ENCODE measurements at places on chromosomes 1 and 21.

- DNase-seq = no peak
Observed at GRCh38 chr1:201990427-201990826, 8.0 kb downstream of the RNPEP start.

GRCh38 chr21:27301220-27301619 is 334.3 kb upstream of the ADAMTS5 start:
- DNase-seq = no peak

- peak; percentile 79 for DNase-seq
Observed at GRCh38 chr1:46096269-46097148, 35.9 kb downstream of the PIK3R3 start.

GRCh38 chr1:35451125-35451528 is 106.1 kb downstream of the KIAA0319L start:
- DNase-seq = peak; percentile 87

GRCh38 chr1:198228925-198229324 is 72.1 kb downstream of the NEK7 start:
- no peak for DNase-seq

DNA sequence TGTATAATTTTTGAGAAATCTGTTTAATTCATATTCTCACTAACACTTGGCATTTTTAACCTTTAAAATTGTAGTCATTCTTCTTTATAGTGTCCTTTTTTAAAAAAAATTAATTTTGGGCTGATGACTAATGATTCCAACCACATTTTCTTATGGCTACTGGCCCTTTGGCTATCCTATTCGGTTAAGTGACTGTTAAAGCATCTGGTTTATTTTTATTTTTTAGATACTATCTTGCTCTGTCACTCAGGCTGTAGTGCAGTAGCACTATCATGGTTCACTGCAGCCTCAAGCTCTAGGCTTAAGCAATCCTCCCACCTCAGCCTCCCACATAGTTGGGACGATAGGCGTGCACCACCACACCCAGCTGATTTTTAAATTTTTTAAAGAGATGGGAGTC is 723.2 kb upstream of the CXADR start:
- no peak for DNase-seq

DNA sequence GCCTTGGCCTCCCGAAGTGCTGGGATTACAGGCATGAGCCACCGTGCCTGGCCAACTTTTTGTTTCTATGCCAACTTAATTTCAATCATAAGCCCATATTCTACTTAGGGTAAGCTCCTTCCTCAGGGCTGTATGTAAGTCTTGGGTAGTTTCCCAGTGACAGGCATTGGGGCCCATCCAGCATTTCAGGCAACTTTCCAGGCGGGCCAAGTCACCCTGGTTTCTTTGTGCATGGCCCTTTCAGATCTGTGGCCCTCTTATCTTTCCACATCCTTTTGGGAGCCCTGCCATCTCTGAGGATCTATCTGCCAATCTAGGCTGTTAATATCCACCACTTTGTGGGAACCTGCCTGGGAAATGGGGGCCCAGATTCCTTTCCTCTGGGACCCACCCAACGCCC is 58.7 kb downstream of the TNN start:
- no peak for DNase-seq

DNA sequence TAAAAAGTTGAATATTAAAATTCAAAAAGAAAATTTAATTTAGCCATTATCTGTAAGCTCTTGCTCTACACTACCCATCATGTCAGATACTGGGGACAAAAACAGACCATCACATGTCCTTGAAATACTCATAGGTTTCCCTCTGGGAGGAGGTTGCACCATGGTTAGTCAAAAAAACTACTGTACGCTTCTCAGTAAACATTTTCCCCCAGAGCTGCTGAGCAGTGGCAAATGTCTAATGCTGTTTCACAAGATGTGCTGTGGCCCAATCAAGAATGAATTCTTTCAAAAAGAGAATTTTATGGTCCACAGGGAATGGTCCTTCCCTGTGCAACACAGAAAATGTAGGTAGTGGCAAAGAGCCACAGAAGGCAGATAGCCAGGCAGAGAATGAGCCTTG is 6.1 kb downstream of the SLC25A24 start:
- no peak for DNase-seq

DNA sequence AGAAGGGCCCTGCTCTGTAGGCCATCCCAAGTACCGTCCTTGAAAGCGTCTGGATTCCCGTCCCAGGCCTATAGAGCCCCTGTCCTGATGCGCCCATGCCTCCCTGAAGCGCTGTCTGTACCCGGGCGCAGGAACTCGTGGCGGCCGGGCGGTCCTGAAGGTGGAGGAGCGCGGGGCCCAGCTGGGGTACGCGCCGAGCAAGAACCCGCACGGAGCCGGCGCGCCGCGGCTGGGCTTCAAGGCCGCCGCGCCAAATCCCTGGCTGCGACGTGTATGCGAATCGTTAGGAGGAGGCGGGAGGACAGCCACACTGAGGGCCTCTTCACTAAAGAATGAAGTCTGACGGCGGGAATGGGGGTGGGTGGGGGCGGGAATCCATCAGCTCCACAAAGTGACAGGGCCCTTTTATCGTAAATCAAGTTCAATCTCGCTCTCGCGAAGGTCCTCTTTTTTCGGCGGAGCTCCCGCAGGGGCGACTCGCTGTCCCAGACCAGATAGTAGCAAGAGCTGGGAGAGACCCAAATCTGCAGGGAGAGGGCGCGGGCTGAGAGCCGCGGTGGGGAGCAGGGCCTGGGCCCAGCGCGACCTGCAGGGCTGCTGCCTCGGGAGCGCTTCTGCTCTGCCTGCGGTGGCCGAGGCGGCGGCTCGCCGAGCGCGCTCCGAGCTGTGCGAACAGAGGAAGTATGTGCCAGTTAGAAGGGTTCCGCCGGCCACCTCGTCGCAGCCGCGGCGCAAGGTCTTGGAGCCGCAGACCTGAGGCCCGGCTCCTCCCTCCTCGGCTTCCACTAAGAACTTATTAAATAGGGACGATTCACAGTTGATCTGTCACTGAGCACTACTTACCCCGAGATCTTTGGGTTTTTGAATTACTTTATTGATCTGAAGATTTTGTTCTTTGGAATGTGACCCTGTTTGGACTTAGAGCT is 10.4 kb downstream of the BARHL2 start:
- DNase-seq = peak; percentile 76

GRCh38 chr1:60759291-60759690 is 323.1 kb upstream of the NFIA start:
- DNase-seq = no peak

GRCh38 chr1:20921285-20921684 is 134.2 kb upstream of the HP1BP3 start:
- DNase-seq = no peak

DNA sequence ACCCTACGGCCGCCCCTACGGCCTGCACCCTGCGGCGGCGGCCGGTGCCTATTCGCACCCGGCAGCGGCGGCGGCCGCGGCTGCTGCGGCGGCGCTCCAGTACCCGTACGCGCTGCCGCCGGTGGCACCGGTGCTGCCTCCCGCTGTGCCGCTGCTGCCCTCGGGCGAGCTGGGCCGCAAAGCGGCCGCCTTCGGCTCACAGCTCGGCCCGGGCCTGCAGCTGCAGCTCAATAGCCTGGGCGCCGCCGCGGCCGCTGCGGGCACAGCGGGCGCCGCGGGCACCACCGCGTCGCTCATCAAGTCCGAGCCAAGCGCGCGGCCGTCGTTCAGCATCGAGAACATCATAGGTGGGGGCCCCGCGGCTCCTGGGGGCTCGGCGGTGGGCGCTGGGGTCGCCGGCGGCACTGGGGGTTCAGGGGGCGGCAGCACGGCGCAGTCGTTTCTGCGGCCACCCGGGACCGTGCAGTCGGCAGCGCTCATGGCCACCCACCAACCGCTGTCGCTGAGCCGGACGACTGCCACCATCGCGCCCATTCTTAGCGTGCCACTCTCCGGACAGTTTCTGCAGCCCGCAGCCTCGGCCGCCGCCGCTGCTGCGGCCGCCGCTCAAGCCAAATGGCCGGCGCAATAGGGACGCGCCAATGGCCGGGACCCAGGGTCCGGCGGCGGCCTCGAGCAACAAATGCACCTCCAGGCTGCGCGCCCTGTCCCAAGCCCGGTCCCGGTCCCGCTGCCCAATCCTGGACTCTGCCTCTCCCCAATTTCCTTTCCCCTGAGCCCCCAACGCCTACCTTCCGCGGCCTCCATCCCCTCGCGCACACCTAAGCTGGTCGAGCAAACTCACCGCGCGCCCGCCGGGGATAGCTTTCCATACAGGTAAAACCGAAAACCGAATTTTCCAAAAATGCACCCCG is 1.8 kb downstream of the FOXD3 start:
- peak; percentile 72 for DNase-seq

GRCh38 chr1:50985094-50985493 is 15.0 kb downstream of the CDKN2C start:
- no peak for DNase-seq

- no peak for DNase-seq
Observed at GRCh38 chr21:34916446-34916845, 132.7 kb downstream of the RUNX1 start.

DNA sequence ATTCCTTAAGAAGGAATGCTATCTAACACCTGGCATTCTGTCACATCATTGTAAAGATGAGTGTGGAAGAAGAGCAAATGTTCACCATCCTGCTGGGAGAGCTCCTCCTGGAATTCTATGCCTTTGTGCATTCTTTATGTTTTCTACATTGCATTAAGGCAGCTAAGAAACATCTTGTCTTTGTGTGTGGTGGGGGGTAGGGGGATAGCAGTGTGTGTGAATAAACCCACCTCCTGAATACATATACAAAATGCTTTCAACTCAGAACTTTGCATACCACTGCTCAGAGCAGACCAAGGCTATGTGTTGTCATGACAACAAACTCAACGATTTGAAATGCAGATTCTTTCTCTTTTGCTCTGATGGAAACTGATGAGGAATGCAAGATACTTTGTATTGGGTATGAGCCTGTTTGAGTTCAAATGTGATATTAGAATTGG is 193.6 kb upstream of the KAZN start:
- no peak for DNase-seq

DNA sequence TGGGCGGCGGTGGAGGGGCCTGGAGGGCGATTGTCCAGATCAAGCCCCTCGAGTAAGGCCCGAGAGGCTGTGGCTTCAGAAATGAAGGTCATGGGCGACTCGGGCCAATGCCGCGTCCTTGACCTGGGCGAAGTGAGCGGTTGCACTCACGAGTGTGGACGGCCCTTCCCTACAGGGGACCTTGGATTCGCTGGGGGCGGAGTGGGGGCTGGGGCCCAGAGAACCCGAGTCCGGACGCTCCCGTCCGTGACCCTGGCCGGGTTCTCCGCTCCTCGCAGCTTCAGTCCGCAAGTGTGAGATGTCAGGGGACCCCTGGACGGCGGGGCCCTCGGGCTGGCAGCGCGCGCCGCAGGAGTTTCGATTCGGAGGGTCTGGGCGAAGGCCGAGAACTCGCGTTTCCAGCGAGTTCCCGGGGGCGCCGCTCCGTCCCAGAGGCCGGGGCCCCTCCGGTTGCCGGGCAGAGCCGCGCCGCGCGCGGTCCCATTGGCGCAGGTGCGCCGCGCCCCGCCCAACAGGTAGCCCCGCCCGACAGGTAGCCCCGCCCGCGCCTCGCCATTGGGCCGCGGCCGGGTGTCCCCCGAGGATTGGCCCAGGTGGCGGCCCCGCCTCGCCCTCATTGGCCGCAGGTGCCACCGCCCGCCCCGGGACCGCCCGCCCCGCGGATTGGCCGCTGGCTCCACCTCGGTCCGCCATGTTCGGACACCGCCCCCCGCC is at the start of gene PRKCZ:
Gene PRKCZ, plus strand, starts transcription at position 694 of the 714 bp plus-strand sequence. CDS start 220 bp downstream, outside the sequence.
- peak; percentile 88 for DNase-seq

- peak; percentile 76 for DNase-seq
Observed at GRCh38 chr1:99560207-99561040, 85.5 kb upstream of the PALMD start.

- no peak for DNase-seq
Observed at GRCh38 chr21:27764056-27764455, 797.2 kb upstream of the ADAMTS5 start.

GRCh38 chr1:39081271-39082009 is 55.3 kb downstream of the NDUFS5 start:
- peak; percentile 47 for DNase-seq

GRCh38 chr1:21117159-21117558 is 59.5 kb downstream of the EIF4G3 start:
- DNase-seq = no peak

DNA sequence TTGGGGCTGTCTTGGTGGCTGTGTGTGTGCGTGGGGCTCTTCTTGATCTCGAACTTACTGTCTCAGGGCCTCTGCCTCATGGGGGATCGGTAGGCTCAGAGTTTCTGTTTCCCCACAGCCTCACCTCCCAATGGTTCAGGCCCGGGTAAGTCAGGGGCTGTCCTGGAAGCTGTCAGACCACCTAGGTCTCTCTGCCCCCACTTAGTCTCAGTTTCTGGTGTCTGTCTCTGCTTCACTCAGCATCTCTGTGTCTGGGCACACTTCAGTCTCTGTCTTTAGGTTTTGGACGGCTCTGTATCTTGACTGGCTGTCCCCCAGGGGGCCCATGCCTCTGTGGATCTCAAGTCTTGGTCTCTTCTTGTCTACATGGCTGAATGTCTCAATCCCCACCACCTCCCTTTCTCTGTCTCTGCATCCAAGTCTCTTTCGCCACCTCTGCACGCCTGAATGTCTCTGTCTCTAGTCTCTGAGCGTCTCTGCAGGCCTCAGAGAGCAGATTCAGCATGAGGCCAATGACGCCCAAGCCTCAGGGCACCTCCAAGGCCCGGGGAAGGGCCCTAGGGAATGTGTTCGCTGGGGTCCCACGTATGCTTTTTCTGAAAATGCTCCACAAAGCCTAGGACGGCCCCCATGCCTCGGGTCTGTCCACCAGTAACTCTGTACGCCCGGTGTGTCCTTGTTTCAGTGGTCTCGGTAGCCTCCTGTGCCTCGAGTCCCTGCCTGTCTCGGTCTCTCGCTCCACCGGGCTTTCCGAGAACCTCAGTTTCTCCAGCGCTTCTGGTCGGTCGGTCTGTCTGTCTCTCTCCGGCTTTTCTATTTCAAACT is 818 bp downstream of the FHL3 start:
- DNase-seq = peak; percentile 54

- no peak for DNase-seq
Observed at GRCh38 chr1:158810311-158810710, 20.8 kb upstream of the MNDA start.

DNA sequence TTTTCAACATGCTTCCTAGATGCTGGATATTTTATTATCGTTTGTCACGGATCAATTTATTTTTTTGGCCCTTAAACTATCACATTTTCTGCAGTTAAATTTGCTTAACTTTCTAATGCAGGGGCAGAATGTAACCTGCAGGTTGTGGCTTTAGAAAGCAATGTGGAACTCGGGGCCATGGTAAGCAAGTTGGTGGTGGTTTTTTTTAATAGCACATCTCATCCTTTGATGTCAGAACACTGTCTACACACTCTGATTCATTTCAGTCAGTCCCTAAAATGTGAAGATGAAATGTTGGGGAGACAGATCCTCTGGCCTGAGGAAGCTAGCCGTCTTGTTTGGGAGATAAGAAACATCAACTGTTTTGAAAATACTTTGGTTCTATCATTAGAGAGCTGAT is 89.5 kb downstream of the GALNT2 start:
- no peak for DNase-seq

- no peak for DNase-seq
Observed at GRCh38 chr21:31708541-31708940, 23.4 kb downstream of the SCAF4 start.

GRCh38 chr1:205767248-205767647 is 8.0 kb downstream of the RAB29 start:
- DNase-seq = no peak

DNA sequence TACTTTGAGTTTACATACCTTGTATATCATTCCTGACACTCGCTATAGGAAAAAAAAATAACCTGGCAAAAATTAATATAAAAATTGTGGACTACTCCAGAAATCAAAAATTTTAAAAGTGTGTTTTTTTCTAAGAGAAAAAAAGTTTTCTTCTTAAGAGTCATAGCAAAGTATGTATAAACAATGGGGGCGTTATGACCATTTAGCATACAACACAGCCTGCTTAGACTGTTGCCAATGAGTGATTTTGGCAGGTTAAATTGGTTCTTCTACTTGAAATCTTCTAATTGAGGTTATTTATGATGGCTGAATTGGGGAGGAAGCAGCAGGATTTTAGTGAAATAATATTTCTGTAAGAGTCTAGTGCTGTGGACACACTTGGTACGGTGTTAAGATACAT is 130.5 kb upstream of the USH2A start:
- DNase-seq = no peak

All from NCI-H82 (cell line).